8988T (cell line): ENCODE measurements at places on chromosomes 3 and 15.

DNA sequence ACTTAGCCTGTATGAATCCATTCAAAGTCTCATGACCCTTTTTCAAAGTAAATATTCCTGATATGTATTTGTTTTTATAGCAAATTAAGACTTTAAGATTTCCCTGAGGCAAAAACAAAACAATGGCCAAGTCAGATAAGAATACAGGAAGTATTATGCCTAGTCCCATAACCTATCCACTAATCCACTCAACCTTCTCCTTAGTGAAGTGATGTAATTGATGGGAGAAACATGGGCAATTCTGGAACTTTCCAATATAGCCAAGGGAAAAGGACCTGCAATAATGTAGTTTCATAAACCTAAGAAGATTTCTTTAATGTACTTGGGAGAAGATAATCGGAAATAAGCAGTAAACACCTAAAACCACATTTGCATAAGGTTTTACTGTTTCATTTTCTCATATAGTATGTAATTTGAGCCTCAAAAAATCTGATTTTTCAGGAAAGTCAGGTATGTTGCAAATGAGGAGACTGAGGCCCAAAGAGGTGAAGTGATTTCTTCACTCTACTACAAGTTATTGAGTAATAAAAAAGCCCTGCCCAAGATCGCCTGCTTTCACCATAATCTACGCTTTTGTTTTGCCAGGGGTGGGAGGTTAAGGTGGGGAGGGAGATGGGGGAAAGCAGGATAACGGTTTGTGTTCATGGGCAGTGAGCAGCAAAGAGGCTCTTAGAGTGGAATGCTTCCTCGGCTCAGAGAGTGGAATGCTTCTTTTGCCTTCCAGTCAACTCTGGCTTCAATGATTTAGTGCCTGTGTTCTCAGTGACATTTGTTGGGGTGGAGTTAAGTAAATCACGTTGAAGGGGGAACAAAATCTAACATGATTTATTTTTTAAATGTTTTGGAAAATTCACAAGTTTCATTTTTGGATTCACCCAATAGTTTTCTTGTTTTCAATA lies 95.0 kb upstream of the FNDC3B start:
- DNase-seq: no peak

DNA sequence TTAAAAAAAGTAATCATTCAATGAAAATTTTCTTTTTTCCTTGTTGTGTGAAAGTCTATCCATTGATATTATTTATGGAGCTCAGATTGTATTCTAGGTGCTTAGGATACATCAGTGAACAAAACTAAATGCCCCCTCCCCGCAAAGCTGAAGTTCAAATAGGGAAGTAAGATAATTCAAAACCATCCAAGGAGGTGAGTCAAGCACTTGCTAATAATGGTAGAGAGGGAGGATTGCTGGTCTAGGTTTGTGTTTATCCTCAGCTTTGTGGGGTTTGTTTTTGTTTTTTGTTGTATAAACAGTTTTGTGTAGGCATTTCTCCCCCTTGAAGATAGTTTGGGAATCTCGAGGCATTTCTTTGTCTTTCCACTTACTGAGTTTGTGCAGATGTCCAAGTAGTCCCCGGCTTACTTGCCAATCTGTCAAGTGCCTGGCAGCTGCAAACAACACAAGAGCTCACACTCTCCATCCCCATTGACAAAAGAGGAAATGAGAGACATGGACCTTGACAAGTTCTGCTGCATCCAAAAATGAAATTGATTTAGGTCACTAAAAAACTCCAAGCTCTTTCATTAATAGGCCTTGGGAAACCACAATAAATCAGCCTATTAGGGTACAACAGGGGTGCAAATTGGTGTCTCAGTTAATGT lies 575.8 kb upstream of the TBL1XR1 start:
- no peak for DNase-seq

DNA sequence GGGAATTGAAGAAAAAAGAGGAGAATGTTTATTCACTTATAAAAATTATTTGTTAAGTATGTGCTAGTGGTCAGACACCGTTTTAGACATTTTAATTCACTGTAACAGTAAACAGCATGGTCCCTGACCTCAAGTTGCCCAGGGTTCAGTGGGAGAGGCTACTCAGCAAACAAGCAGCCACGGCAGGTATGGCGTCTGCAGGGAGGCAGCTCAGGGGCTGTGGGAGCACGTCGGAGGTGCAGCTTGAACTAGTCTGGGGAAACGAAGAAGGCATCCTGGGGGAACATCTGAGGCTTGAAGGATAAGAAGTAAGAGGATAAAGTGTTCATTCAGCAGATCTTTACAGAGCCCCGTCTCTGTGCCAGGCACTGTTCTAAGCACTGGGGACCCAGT lies 66.0 kb downstream of the CRTC3 start:
- DNase-seq: no peak

DNA sequence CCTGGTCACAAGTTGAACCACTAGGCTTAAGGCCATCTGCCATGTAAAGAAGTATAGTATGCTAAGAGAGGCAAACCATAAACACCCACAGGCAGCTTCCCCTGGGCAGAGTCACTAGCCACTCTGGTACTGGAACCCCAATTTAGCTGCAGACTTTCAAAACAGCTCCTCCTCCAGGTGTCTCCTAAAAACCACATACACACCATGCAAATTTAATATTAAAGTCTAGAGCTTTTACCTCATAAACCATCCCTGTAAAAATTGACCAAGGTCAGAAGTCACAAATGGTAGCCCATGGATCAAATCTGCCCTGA lies 99.1 kb upstream of the STT3B start:
- no peak for DNase-seq
